ENCODE measurements at places on chromosomes 5 and 9. TPM values are rescaled to one million over a fixed set of nuclear protein-coding genes. Genes with fewer than 3 reads are reported as not detected.
A peak's percentile ranks its signal among the peaks of the same experiment; 100 is the strongest.

DNA sequence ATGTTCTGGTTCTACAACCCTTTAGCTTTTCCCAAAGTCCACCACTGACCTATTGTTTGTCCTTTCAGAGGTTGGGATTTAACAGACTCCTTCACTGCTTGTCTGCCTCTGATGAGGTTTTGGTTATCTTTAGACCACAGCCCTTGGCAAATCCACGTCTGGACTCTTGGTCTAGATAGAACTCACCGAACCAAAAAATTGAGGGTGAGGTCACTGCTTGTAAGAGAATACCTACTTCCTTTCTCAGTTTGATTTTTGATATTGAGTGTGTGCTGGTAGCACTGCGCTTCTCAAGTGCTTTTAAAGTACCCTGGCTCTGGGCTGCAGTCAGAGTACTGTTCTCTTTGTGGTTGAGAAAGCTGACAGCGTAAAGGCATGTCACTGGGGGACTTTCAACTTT lies 61.7 kb downstream of the JMY start:
- DNase-seq = peak; percentile 78

DNA sequence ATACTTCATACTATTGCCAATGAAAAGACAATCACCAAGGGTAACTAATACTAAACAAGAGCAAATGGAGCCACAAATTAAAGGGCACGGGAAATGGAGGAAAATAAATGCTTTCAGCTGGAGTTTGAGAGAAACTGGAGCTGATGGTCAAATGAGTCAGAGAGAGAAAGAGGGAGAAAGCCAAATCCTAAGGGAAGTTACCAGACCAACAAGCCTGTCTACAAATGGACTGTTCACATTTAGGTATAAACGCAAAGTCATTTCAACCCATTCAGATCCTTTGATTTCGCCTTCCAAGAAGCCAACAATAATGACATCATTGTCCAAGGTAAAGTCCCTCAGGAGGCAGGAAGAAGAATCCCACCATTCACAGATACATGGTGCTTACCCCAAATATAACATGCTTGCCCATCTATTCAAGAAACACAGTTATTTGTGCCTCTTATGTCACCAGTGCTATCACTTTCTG lies 351.8 kb downstream of the RAB3C start:
- peak; percentile 35 for DNase-seq

DNA sequence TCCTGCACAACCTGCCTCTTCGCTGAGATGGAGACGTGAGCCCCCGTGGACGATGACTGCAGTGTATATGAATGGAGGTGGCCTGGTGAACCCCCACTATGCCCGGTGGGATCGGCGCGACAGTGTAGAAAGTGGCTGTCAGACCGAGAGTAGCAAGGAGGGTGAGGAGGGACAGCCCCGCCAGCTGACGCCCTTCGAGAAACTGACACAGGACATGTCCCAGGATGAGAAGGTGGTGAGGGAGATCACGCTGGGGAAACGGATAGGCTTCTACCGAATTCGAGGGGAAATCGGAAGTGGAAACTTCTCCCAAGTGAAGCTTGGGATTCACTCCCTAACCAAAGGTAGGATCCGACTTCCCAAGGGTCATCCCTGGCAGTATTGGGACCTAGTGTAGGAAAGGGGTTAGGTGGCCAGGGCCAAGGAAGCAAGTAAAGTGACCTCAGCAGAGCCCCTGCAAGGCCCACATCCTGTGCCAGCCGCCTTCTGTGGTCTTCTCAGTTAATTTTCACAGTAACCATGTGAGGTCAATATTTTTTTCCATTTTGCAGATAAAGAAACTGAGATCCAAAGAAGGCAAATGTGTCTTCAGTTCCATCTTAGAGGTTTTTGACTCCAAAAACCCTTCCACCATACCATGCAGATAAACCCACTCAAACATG lies 53.8 kb downstream of the NIM1K start:
- DNase-seq = no peak

- DNase-seq = peak; percentile 60
Measured at GRCh38 chr9:124617477-124618141, 110.4 kb upstream of the NR5A1 start.

GRCh38 chr9:127779136-127779981 lies 893 bp upstream of the SH2D3C start:
- DNase-seq = no peak

GRCh38 chr9:26210338-26210851 lies 532.2 kb upstream of the TUSC1 start:
- peak; percentile 14 for DNase-seq

DNA sequence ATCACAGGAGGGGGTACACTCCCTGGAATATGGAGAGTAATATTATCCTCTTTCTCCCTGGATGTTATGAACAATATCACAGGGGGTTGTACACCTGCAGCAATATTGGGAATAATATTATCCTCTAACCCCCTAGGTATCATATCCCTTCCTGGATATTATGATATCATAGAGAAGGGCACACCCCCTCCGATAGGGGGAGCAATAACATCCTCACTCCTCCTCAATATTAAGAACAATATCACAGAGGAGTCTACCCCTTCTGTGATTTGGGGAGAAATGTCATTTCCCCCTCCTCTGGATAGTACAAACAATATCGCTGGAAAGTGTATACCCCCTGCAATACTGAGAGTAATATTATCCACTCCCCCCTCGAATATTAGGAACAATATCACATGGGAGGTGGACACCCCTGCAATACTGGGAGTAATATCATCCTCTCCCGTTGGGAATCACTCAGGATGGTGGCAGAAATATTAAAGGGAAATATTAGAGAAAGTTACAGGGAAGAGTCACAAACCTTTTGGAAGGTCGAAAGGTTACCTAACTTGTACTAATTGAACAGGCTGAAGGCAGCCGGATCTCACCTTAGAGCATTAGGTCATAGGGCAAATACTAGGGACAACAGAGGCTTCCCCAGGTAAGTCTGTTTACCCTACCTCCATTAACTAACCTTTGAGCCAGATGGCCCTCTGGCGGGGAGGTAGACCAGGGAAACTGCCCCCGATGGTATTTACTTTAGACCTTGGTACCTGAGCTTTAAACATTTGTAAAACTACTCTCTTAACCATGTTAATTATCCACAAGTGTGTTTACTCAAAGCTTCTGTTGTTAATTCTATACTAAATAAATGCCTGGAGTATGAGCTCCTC lies 57.5 kb upstream of the FREM1 start:
- DNase-seq = no peak

- DNase-seq = peak; percentile 41
Measured at GRCh38 chr9:32550150-32550561, 2.0 kb upstream of the SMIM27 start.

GRCh38 chr5:65041296-65042158 lies 272.8 kb downstream of the CWC27 start:
- DNase-seq = peak; percentile 72

- DNase-seq = peak; percentile 33
Measured at GRCh38 chr5:95664204-95664786, 17.7 kb downstream of the RFESD start.

DNA sequence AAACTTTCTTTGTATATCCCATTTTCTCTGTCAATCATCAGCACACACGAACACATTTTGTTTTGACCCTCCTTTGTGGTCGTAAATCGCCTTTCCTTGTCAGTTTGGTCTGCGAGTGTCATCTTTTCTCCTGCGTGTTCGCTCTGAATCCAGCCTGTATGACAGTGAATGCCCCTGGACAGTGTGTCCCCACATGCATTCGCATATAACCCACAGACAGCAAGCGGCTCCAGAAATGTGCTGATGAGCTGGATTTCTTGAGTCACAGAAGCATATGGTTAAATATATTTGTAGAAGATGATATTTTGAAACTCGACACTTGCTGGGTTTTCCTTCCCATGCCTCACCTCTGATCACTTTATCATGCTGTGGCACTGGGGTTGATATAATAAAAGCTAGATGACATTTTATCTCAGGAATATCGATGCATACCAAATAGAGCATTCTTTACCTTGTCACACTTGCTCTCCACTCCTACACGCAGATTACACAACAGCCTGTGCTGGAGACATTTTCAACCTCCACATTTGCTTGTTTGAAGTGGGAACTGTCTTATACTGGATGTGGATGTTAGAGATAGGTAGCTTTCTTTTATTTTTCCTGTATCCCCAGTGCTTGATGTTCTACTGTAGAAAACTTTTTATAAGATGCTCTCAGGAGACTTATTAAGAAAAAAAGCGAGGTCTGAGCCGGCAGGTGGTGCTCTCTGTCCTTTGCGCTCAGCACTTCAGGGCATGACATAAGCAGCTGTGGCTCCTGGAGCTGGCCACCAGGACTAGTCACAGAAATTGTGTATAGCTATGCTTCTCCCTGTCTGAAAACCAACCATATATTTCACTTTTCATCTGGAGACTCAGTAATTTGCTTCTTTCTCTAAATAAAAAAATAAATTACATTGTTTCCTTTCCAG lies 215.1 kb downstream of the SH3GL2 start:
- no peak for DNase-seq

DNA sequence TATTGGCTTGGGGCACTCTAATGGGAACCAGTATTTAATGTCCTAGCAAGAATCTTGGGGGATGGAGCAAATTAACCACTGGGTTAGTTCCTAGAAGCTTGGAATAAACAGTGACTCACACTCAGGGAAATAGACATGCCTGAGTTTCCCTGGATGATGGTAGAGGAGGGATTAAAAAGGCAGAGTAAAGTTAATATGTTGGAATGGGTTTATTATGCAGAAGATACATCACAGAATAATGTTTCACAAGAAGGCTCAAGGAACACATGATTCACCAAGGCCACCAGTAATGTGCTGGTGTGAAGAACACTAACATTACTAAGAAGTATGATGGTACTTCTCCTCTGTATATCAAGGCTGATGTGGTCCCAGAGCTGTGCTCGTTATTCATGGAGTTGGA lies 752.9 kb upstream of the SEMA6A start:
- no peak for DNase-seq

GRCh38 chr5:113518884-113519283 lies 5.4 kb downstream of the YTHDC2 start:
- no peak for DNase-seq

DNA sequence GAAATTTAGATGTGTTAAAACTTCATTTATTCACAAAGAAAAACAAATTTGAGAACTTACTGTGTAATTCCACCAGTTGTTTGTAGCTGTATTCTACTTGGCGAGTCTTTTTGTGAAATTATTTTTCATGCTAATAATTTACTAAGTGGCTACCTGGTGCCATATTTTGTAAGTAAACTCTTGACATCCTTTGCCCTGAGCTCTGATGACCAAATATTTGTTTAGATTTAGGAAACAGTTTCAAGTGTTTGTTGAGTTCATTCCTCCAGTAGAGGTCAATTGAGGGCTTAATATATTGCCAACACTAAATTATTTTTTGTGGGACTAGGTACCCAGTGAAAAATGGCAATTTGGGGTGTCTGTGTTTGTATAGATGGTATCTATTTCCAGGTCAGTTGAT lies 3.7 kb downstream of the CNTLN start:
- DNase-seq = no peak

DNA sequence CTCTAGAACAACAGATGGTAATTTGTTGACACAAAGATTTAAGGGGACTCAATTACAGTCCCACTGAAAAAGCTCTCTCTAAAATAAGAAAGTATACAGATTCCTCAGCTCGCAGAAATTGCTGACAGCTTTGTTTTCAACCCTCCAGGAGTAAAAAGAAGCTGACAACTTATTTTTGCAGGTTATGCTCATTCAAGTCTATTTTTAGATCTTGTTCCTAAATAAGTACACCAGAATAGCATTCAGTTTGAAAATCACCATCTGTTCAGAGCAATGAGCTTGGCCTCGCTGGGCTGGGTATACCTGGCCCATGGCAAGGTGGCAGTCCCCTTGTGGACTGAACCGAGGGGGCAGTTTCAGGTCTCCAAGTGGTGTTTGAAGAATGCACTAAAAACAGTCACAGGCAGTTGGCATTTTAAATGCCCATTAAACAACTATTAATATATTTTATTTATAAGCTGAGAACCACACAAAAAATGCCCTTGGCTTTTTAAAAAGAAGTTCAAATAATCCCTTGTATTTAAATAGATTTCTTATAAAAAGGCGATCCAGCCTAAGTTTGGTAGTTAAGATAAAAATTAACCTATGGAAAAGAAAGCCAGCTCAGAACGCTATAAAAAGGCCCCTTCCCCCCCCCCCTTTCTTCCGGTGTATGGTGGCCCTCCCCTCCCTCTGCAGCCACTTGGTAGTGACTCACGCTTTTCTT lies 169.2 kb downstream of the AUH start:
- DNase-seq = peak; percentile 26

GRCh38 chr5:136070486-136071285 lies 41.9 kb downstream of the TGFBI start:
- no peak for DNase-seq

DNA sequence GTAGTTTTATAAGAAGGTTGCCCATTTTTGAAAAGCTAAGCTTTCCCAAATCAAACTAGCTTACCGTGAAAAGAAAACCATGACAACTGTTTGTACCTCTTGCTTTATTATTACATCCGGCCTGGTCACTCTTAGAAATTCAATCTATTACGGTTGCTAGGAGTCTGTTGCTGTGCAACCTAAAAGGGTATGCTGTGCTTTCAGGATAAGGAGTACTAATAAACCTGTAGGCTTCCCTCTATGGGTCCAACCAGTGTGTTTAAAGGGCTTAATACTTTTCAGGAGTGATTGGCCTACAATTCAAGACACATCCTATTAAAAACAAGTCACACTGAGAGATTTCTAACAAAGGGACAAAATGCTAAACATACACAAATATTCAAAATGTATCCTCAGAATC lies 27.1 kb downstream of the RFX3 start:
- DNase-seq = peak; percentile 82

DNA sequence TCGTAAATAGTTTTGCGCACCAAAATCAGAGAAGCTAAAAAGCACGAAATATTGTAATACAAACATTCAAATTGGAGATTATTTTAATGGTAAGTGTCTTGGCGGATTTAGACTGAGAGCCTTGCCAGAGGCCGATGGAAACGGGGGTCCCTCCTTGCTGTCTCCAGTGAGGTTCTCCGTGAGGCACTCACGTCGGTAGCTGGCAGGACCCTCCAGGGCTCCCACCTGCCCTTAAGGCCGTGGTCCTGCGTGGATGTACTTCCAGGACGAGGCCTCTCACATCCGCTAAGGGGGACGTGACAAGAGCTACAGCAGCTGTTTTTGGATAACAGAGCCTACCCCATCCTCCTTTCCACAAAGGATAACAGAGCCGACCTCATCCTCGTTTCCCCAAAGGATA lies 7.9 kb downstream of the NKD2 start:
- no peak for DNase-seq

DNA sequence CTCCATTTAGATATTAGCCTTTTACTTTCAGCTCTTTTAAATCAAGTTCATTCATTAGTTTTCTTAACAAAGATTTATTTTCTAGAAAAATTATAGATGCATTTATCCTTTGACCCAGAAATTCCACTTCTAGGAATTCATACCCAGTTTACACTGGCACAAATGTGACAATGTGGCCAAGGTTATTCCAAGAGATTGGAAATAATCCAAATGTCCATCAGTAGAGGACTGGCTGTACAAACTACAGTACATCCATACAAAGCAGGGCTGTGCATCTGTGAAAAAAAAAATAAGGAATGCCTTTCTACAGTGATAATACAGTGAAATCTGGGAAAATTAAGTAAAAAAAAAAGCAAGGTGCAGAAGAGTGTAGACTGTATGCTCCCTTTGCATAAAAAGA lies 149.2 kb downstream of the GABBR2 start:
- no peak for DNase-seq

- DNase-seq = no peak
Measured at GRCh38 chr5:37214550-37214949, 34.6 kb downstream of the CPLANE1 start.

GRCh38 chr5:42600441-42600840 lies 156.2 kb upstream of the CCDC152 start:
- no peak for DNase-seq

- DNase-seq = no peak
Measured at GRCh38 chr5:111320953-111321352, 96.8 kb downstream of the CAMK4 start.

FOXD4L4 gene
- total RNA-seq = not detected

FOXD4L3 gene
- total RNA-seq = not detected

CAVIN4 gene
- 6.0 TPM for total RNA-seq

IGFBPL1 gene
- total RNA-seq = 5.6 TPM

TEX48 gene
- total RNA-seq = not detected

All from astrocyte (in vitro differentiated cells and primary cell).